ENCODE measurements at places on chromosomes 1 and 21.

DNA sequence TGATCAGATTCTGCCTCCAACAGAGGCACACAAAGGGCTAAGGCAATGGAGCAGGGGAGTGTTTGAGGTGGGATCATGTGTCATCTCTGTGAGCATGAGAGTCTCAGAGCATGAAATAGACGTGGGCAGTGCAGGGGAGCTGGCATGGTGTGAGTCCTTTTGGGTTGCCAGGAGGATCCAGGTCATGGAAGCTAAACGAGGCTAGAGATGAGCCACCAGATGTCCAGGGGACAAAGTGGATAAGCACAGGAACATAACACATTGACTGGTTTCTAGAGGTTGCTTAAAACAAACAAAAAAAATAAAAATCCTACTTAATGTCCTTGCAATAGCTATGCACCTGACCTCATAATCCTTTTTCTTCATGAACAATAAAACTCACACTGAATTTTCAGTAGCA is 254.8 kb upstream of the GREM2 start:
- no peak for DNase-seq

- DNase-seq, result no peak
Observed at GRCh38 chr1:179589509-179589908, 2.1 kb upstream of the TDRD5 start.

GRCh38 chr1:26597629-26598039 is 68.1 kb downstream of the RPS6KA1 start:
- DNase-seq, result peak; percentile 17

GRCh38 chr1:247296599-247297180 is 35.0 kb downstream of the ZNF496 start:
- no peak for DNase-seq

- DNase-seq, result peak; percentile 19
Observed at GRCh38 chr1:91529856-91530255, 29.2 kb downstream of the CDC7 start.

DNA sequence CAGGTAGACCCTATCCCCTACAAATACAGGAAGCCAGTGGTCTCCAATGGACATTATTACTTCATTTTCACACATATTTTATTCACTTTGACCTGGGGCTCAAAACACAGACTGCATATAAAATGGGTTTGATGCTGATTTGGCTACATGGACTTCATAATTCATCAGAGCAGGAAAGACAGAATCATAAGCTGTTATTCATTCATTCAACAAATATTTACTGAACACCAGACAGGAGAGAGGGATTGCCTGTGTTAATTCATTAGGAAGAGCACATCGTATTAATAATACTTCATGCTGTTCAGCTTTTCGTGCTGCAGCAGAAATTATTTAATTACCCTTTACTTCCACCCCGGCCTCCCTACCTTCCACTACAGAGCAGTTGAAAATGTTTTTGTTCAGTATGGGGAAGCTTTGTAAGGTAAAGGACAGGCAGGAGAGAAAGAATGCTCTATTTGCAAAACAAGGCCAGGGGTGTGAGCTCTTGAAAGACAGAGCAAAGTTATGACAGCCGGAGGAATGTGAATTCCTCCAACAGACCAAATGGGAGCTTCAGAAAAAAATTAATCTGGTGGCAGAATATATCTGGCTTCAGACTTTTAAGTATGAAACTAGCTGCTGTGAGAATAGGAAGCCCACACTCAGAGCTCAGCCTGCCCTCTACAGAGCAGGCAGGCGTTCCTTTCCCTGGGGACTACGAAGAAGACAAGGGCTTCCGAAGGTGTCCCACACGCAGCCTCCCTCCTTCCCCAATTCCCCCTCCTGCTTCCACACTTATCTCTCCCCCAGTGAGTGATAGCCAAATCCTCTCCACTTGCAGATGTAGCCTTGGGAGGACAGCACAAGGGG is 58.0 kb downstream of the MDM4 start:
- no peak for DNase-seq

DNA sequence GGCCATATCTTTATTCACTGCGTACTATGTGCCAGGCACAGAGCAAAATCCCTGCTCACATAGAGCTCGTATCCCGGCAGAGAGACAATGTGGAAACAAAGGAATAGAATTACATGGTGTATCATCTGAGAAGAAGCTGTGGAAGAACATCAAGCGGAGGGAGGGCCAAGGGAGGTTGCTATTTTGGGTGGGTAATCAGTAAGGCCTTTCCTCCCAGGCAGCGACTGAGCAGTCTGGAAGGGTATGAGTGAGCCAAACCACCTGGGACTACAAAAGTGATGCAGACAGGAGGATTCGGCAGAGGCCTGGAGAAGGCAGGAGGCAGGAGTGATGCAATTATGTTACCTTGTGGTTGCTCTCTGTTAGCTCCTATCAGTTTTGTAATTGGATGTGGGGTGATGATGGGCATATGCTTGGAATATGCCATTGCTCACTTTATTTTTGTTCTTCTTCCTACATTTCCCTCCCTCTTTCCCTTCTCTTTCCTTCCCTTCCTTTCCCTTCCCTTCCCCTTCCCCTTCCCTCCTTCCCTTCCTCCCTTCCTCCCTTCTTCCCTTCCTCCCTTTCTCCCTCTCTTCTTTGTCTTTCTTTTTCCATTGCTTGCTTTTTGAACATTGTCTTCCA is 172.9 kb downstream of the DISC1 start:
- DNase-seq, result no peak

DNA sequence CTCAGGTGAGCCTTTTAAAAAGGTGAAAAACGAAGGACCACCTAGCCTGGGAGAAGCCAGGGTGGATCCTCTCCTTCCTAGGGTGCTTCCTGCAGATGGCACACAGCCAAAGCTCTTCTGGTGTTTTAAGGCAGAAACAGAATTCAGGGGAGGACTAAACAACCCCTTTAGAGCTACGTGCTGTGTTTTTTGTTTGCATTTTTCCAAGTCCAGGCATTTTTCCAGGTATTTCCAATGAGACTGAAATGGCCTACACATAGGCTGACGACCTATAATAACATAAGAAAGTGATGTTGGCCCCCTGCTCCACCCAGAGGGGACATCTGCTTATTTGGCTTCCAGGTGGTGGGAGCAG is 83.8 kb downstream of the CAPZB start:
- DNase-seq, result no peak

DNA sequence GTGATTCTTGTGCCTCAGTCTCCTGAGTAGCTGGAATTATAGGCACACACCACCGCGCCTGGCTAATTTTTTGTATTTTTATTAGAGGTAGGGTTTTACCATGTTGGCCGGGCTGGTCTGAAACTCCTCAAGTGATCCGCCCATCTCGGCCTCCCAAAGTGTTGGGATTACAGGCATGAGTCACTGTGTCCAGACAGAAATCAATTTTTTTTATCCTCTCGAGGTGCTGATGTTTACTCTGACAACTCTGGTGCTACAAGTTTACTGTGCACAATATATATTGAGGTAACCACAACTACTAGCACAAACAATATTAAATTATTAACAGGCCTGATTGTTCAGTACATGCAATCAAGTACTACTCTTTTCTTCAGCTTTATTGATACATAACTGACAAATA is 39.7 kb downstream of the F13B start:
- DNase-seq, result no peak

DNA sequence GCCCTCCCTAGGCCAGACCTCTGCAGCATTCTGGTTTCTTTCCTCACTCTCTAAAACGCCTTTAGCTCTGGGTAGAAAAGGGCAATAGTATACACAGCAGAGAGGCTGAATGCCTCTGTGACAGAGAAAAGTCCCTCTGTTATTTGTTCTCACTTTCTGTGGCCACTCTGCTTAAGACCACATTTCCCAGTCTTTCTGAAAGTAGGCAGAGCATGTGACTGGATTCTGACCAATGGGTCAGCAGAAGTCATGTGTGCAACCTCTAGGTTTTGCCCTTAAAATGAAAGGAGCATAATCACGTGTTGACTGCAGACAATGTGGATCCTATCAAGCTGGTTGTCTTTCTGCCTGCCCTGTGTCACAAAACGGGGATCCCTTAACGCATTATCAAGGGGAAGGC is 79.7 kb upstream of the MARK1 start:
- no peak for DNase-seq

DNA sequence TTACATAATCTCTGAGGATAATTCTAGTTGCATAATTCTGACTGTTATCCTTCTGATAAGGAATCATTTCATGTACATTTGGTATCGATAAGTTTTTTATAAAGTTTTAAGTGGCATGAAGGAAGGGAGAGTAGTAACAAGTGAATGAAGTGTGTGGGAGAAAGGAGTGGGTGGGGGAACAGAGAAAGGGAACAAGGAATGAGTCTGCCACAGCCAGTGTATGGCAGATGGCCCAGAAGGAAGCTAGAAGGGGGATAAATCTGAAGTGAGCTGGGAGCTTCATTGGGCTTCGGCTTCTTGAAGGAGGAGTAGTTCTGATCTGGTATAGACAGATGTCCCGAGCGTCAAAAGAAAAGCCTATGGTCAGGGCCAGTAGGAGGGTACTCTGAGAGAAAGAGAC is 18.6 kb downstream of the ZBTB40 start:
- DNase-seq, result no peak

GRCh38 chr1:76444773-76445172 is 370.2 kb downstream of the ST6GALNAC3 start:
- no peak for DNase-seq

DNA sequence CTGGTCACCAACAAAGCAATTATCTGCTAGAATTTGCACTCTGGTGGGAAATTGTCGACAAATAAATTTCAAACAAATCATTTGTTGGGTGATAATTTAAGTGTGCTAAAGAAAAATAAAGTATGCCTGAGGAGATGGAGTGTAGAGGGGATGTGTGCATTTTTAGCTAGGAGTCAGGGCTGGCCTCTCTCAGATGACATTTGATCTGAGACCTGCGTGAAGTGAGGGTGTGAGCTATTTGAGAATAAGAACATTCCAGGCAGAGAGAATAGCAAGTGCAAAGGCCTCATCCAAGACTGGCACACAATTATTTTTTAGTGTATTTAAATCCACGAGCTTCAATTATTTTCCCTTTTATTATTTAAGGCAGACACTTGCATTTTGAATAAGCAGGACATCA is 19.7 kb upstream of the S1PR1 start:
- DNase-seq, result no peak

DNA sequence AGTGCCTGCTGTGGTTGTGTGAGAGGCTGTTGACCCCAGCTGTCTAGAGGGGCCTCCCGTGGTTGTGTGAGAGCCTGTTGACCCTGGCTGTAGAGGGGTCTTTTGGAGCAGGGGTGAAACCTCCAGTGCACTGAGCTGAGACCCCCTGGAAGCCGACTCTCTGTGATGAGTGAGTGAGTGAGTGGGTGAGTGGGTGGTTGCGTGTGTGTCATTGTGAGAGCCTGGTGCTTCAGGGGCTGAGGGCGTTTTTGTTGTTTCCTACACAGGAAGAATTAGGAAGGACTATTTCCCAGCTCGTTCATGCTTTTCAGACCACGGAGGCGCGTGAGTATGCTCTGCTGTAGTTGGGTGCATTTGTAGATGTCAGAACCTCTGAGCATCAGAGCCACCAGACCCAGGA is 3.0 kb downstream of the RRP1 start:
- DNase-seq, result no peak

DNA sequence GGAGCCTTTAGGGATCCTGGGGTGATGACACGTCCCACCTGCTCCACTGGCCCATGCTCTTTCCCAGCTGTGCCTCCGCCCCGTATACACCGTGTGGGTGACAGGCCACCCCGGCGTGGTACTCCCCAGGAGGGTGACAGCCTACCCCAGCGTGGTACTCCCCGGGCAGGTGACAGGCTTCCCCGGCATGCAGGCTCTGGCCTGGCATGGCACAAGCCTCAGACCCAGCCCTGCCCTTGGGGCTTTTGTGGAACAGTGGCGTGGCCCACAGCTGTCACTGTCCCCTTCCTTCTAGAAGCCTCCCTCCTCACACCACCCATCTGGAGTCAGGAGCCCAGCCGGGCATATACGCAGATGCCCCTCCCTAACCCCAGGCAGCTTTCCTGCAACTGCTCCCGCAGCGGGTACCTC is 4.7 kb upstream of the PFKL start:
- no peak for DNase-seq

DNA sequence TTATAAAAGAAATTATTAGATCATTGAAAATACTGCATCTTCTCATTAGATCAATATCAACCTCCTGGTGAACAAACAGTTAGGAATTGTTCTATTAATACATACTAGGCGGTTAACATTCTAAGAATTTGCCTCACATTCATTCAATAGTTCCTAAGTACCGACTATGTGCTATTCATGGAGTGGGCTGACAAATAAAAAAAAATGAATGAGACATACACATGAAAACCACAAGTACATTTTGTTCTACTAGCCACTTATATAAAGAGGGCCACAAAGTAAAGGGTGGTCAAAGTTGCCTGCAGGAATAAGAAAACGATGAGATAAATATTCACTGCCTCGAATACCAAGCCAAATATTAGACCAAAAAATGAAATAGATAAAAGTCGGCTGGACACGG is 294.4 kb downstream of the SDCCAG8 start:
- no peak for DNase-seq

DNA sequence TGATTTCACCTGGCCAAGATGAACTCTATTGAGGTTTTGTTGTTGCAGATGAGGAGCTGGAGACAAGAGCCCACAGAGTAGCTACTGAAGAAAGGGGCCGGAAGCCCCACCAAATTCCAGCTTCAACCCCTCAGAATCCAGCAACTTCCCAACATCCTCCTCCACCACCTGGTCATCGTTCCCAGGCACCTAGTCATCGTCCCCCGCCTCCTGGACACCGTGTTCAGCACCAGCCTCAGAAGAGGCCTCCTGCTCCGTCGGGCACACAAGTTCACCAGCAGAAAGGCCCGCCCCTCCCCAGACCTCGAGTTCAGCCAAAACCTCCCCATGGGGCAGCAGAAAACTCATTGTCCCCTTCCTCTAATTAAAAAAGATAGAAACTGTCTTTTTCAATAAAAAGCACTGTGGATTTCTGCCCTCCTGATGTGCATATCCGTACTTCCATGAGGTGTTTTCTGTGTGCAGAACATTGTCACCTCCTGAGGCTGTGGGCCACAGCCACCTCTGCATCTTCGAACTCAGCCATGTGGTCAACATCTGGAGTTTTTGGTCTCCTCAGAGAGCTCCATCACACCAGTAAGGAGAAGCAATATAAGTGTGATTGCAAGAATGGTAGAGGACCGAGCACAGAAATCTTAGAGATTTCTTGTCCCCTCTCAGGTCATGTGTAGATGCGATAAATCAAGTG is 14.3 kb downstream of the CD2 start:
- DNase-seq, result no peak

GRCh38 chr21:31917108-31917507 is 44.3 kb downstream of the HUNK start:
- DNase-seq, result no peak

GRCh38 chr1:212514056-212514614 is 81.4 kb downstream of the NENF start:
- DNase-seq, result no peak

- DNase-seq, result no peak
Observed at GRCh38 chr21:36707763-36708285, 8.9 kb downstream of the SIM2 start.

- DNase-seq, result no peak
Observed at GRCh38 chr1:93504247-93505033, 56.5 kb downstream of the FNBP1L start.

- DNase-seq, result no peak
Observed at GRCh38 chr1:94927405-94928175, 680 bp upstream of the CNN3 start.

DNA sequence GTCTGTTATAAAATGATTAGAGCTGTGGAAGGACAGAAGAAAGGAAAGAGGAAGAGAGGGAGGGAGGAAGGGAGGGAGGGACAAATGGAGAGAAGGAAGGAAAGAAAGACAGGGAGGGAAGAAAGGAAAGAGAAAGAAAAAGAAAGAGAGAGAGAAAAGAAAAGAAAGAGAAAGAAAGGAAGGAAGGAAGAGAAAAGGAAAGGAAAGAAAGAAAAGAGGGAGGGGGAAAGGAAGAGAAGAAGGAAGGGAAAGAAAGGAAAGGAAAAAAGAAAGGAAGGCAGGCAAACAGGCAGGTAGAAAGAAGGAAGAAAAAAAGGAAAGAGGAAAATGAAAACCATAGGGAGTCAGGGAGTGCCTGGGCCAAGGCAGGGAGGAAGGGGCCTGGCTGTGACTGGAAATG is 14.5 kb upstream of the BACE2 start:
- DNase-seq, result no peak
